ENCODE measurements at places on chromosomes 6 and 20.

DNA sequence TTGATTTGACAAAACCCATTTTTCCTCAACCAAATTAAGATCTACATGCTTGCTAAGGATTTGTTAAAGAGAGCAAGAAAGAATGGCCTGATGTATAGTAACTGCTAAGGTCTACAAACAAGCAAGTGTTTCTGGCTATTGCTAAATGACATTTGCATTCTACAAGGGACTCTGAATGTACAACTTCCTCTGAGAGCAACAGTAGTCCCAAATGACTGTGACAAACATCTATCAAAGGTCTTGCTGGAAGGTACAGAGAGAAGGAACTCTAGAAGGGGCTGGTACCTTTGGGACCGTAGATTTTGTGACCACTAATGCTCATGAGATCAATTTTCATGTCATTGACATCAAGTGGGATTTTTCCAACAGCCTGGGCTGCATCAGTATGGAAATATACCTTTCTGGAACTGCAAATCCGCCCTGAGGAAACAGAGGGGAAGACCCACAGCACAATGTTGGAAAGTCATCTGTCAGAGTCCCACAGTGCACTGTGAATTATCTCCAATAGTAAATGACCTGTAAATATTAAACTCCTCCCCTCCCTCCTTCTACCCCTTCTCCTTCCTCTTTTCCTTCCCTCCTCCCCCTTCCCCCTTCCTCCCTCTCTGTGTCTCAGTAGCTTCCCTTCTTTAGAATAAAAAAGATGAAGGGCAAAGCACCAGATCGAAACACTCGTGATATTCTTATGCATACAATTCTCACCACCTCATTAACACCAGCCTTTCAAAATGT, 15.9 kb upstream of the CPNE1 start:
- no peak for DNase-seq

DNA sequence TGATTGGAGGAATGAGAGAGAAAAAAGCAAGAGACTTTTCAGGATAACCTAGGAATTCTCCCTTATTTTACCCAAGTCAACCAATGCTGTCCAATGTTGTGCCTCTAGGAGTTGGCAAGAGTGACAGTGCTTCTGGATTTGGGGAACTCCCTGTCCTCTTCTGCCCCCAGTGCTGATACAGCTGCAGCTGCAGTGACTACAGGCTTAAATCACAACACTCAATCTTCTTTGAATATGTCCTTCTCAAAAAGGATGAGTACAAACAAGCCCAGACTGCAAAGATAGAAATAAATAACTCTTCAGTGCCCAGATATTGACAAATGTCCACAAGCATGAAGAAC, 141.0 kb upstream of the COL21A1 start:
- no peak for DNase-seq

DNA sequence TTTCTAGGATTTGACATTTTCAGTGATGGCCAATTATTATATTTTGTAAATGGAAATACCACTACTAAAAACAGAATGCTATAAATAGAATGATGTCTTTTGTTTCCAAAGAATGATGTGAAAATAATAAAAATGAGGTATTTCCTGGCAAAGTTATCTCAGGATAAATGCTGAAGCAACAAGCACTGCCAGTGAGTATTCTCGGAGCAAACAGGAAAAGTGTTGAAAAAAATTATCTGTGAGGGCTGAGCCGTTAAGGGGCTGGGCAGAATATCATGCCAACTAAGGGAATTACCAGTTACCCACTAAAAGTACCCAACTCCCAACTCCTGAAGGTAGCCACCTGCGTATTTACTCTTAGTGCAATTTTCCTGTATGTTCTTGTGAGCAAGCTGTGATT, 23.6 kb upstream of the SCAF8 start:
- DNase-seq, result no peak

DNA sequence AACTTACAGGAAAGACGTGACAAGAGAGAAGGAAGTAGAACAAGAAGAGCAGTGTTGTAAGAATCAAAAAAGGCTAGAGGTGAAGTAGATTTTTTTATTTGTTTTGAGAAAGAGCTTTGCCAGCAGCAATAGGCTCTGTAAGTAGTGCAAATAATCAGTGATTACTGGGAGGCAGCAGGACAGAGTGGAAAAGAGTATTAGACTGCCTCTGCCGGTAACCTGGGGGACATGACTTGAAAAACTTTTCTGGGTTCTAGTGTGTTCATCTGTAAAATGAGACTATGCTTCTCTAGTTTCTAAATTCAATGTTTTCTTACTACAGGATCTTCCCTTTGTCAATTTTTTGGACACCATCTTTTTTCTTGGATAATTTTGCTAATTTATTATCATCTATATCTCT, 5.8 kb upstream of the IRAK1BP1 start:
- no peak for DNase-seq

- no peak for DNase-seq
Measured at GRCh38 chr6:104201557-104201956, 658.2 kb downstream of the HACE1 start.

- no peak for DNase-seq
Measured at GRCh38 chr6:52522151-52522626, 54.7 kb downstream of the TRAM2 start.

GRCh38 chr6:136677822-136678221, 114.5 kb downstream of the MAP3K5 start:
- DNase-seq, result no peak

GRCh38 chr20:33482581-33482980, 7.3 kb upstream of the CBFA2T2 start:
- no peak for DNase-seq

GRCh38 chr6:38136547-38136946, 317.0 kb downstream of the ZFAND3 start:
- DNase-seq, result no peak

GRCh38 chr20:38277691-38278090, 17.2 kb upstream of the KIAA1755 start:
- no peak for DNase-seq

DNA sequence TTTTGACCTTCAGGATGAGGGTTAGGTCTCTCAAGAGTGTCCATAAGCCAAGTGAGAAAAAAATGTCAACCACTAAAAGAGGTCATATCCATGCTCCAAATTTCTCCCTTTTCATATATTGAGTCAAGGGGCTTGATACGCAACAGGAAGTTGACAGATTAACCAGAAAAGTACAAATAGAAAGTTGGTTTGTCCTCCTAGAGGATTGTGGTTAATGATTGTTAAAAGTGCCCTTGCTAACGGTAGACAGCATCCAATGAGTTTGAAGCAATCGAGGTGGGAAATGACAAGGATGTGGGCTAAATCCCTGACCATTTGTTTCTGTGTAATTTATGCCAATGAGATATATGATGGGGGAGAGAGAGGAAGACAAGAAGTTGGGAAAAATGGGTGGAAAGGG, 18.1 kb upstream of the HBS1L start:
- DNase-seq, result no peak

- no peak for DNase-seq
Measured at GRCh38 chr6:80460257-80460865, 353.9 kb downstream of the BCKDHB start.

DNA sequence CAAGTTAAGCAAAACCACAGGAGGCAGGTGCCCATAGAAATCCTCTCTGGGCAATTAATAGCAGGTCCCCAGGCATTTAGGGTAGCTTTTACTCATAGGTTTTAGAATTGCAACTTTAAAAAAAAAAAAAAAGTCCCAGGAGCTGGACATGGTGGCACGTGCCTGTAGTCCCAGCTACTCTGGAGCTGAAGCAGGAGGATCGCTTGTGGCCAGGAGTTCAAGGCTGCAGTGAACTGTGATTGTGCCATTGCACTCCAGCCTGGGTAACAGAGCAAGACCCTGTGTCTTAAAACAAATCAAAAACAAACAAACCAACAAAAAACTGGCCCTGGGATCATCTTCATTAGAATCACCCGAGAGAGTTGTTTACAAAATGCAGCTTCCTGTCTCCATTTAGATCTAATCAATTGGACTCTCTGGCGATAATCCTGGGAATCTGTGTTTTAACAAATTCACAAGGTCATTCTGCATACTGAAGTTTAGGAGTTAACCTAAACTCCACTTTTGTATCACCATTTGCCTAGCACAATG, 131.8 kb upstream of the AKAP12 start:
- DNase-seq, result no peak

GRCh38 chr20:51728737-51729136, 39.5 kb downstream of the ATP9A start:
- DNase-seq, result no peak

DNA sequence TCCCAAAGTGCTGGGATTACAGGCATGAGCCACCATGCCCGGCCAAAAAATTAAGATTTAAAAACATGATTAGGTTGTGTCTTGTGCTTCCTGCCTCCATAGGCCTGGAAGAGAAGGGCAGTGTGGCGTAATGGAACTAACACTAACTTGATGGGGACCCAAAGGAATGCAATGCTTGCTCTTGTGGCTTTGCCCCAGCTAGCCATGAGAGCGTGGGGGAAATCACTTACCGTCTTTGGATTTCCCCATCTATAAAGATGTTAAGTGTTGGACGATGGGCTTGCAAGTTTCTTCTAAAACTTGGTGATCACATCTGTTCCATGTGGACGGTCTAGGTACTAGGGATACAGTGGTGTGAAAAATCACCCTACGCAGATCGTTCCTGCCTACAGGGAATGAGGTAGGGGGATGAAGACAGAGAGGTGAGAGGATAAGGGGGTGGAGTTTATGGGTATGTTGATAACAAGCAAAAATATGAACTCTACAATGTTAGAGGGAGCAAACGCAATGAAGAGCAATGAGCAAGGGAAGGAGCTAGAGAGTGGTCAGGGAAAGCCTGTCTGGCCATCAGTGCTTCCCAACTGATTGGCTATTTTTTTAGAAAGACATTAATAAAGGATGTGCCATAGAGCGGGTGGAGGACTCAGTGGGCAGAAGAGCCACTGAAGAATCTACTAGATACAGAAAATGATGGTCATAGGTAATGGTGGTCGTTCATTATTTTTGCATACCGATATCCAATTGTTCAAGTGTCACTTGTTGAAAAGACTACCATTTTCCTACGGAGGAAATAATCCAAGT, 165.2 kb downstream of the BCAS1 start:
- DNase-seq, result no peak

DNA sequence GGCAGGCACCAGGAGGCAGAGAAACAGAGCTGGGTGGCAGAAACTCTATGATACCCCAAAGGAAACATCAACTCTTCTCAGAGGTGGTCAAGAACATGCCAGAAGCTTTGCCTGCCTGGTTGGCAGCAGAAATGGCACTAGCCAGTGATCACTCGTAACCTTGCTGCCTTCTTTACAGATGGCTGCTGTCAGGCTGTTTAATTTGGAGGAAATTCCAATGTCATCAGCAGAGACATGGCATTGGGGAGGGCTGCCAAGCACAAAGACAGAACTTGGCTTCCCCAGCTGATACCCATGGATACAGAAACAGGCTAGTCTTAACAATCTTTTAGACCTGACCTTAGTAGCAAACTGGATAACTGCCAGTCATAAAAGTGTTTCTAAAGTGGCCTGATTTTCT, 153.6 kb downstream of the GMPR start:
- no peak for DNase-seq

DNA sequence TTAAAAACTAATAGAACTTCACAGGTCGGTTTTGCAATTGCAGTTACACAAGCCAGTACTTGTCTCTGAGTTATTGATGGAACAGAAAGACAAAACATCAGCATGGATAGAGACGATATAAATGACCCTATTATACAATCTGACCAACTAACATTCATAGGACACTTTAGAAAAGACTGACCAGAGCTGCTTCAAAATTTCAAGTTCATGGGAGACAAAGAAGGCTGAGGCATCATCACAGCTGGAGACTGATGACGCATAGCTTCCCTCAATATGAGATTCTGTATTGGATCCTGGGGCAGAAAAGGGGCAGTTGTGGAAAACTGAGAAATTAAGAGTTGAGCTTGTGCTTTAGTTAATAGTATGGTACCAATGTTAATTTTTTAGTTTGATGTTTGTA, 174.0 kb downstream of the THBS2 start:
- DNase-seq, result no peak
